ENCODE measurements at places on chromosomes 3 and 15. TPM values are rescaled to one million over a fixed set of nuclear protein-coding genes. Genes with fewer than 3 reads are reported as not detected.

SPG11 gene
- 87.4 TPM for polyA plus RNA-seq

GRCh38 chr3:143973259-143974021 lies 1.8 kb downstream of the DIPK2A start:
- peak; percentile 80 for DNase-seq

DNA sequence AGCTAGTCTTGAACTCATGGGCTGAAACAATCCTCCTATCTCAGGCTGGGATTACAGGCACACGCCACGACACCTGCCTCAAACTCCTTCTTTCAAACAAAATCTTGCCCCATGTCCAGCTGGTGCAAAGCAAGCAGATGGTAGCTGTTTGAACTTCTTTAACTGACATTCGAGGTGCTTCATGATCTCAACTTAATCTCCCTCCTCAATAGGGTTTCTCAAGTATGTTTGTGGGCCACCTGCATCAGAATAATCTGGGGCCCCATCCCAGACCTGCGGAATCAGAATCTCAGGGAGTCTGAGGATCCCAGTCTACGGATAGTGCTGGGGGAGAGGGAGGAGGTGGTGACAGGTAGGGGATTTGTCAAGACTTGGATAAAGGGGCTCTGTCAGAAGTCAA lies 20.9 kb upstream of the TRH start:
- no peak for DNase-seq

- no peak for DNase-seq
Observed at GRCh38 chr3:12992629-12993516, 80.4 kb downstream of the IQSEC1 start.

GRCh38 chr3:40588406-40588805 lies 63.6 kb downstream of the ZNF621 start:
- no peak for DNase-seq

Measured in right lung (tissue), 10 donors.